Muscle of back (tissue), 13 donors: ENCODE measurements at places on chromosomes 1 and 21.

- DNase-seq = no peak
Observed at GRCh38 chr1:4428711-4429110, 225.7 kb upstream of the AJAP1 start.

DNA sequence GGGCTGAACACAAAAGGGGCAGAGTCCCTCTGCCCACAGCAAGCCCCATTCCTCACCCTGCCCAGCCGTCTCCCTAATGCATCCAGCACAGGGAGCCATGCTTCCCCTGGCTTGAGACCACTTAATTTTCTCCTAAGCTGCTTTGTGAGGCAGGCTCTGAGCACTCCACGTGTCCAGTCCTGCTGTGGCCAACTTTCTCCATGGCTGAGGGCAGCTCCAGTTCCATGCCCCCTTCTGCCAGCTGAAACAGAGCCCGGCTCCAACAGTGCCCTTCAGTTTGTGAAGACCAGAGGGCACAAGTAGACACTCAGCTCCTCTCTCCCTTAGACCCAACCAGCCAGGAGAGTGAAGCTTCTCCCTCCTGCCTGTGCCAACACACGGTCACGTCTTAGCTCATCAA is 33.8 kb downstream of the PLEKHA6 start:
- no peak for DNase-seq

DNA sequence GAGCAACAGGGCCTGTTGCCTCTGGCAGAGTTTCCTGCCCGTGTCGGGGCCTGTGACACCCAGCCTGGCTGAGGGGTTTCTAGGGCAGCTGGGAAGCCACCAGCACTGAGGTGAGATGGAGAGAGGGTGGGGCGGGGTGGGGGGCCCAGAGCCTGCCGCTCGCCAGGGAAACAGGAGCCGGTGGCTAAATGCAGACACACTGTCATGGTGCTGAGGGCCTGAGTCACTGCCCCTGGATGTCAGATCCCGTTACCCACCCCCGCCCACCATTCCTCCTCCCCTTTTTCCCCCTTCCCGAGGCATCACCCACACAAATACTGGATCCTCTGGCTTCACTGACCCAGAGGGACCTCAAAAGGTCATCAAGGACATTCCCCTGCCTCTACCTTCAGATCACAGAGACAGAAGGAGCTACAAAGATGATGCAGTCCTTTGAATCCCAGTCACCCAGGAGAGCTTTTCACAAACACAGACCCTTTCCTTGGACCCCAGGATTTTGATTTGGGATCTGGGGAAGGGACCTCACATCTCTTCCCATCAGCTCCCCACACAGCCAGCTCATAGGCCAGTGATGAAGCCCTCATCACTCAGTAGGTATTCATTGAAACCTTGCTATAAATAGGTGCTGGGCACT is 1.9 kb upstream of the HSPB7 start:
- peak; percentile 49 for DNase-seq

- peak; percentile 17 for DNase-seq
Observed at GRCh38 chr1:22247527-22248245, 104.8 kb upstream of the WNT4 start.

DNA sequence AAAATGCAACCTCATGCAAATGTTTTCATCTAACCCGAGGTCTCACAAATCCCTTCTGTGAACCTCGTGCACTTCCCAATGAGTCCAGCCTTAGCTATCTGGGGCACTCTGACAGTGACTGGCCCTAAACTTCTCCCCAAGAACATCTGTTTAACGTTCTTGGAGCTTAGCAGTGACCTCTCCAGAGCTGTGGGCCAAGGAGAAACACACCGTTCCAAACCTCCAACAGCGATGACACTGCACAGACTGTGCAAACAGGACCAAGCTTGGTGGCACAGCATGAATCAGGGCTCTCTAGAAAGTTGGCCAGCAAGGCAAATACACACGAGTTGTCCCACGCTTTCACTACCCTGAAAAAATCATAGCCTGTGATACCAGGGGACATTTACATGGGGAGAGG is 15.8 kb downstream of the BEND5 start:
- no peak for DNase-seq

GRCh38 chr1:189424746-189425331 is 1052.8 kb downstream of the BRINP3 start:
- no peak for DNase-seq

DNA sequence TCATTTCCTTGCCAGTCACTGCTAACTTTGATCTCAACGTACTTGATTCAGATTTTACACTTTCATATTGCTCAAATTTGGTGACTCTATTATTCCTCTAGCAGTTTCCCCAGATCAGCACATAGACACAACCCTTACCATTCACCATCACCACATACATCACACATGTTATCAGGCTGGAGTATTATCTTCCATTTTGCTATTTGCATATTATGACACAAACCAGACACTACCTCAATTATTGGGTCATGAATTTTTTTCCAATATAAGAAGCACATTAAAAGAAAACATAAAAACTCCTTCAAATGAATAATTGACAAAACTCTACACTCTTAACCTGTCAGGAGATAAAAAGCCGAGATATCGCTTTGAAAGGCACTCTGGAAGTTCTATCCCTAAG is 1166.7 kb upstream of the B3GALT2 start:
- DNase-seq = no peak

DNA sequence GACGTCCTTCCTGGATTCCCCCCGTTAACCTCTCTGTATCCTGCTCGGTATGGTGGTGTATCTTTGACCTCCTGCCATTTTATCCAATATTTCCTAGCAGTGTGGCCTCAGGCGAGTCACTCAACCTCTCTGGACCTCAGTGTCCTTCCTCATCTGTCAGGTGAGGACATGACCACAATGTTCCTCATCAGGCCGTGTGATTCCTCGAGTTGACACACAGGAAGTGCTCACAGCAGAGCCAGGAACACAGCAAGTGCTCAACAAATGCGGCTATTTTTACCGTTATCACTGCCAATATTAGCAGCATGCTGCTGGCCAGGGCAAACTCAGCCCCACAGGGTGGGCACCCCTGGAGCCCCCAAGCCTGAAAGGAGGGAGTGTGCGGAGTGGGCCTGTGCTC is 450.2 kb downstream of the KIF26B start:
- peak; percentile 15 for DNase-seq

- no peak for DNase-seq
Observed at GRCh38 chr1:109131059-109131458, 17.1 kb downstream of the ELAPOR1 start.

- no peak for DNase-seq
Observed at GRCh38 chr21:43867948-43868347, 2.9 kb downstream of the AGPAT3 start.

DNA sequence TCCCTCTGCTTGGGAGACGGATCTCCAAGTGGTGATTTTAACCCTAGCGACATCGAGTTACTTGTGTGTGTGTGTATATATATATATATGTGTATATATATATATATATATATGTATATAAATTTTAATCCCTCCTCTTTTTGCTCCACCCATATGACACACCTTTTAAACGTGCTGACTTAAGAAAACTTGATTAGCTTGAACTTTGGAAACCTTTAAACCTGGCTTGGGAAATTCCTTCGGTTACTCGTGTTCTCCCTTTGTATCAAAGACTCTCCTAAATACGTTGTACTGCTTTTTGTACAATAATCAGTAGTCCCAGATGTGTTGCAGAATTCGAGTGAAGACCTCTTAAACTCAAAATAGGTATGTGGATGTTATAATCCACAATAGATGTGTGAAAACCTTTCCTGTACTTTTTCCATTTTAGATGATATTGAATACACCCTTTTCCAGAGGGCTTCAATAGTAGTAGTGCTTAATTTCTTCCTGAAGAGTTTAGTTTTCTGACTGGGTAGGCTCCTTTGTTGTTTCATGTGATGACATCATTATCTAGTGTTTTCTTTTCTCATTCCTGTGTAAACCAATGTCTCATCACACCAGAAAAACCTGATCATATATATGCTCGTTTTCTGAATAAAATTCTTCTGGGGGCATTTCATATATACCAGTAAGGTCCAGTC is 1.4 kb downstream of the RNF11 start:
- peak; percentile 55 for DNase-seq

- no peak for DNase-seq
Observed at GRCh38 chr1:25003457-25004190, 73.5 kb upstream of the RUNX3 start.

DNA sequence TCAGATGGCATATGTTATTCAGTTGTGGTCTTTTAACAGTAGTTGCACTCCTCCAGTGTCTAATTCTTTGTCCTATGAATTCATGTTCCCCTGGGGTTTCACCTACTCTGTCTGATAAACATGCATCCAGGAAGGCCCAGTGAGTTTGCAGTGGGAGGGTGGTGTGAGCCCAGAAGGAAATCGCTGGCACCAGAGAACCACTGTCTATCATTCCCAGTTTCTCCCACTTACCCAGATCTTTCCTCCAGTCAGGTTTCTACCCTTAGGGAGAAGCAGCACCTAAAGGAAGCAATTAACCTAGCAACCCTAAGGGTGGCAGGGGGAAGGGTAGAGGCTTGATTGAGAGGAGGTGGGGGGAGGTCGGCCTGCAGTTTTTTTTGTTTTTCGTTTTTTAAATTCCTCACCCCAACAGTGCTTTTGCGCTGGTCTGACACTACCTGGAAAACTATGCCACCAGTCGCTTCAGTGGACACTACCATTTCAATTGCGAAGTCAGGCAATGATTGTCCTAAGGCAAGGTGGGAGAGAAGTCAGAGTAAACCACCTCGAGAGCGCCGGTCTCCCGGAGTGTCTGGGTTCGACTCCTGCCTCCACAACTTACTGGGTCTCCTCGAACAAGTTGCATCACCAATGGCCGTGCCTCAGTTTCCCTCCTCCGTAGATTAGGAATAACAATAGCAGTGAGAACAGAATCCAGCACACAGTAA is 766 bp upstream of the SLC44A3 start:
- DNase-seq = no peak

DNA sequence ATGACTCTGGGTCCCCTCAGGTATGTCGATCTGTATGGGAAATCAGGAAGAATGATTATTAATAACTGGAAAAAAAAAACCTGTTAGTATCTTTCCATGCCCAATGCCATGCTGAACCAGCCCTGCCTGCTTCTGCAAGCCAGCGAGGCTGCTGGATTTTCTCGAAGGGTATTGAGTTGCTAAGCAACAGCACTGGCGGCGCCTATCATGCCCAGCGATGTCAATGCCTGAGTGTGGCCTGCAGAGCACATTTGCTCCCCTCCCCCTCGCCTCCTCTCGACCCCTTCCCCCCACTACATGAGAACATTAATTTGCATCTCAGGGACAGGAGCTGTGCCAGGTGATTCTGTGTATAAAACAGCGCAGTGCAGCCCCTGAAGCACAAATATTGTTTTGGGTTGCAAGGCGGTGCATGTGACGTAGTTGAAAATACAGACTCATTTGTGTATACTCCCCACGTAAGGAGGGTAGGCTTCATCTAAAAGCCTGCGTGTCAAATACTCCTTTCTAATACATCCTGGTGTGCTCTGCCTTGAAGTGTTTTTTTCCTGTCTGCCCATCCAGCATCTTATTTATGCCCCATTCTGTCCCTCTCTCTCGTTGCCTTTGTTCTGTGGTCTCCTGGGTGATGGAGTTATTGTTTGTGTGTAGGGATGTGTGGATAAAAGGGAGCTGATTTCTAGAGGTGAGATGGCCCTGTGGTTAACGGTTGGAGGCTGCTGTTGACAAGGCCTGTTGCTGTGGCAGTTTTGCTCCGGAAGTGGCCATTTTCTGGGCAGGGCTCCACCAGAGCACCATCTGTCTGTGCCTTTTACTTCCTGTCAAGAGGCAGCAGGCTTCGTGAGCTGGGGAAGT is 32.7 kb upstream of the ATP5PO start:
- DNase-seq = no peak

GRCh38 chr1:247357052-247357780 is 25.5 kb upstream of the ZNF496 start:
- DNase-seq = peak; percentile 53

GRCh38 chr1:89878256-89878655 is 57.4 kb downstream of the LRRC8D start:
- DNase-seq = no peak

DNA sequence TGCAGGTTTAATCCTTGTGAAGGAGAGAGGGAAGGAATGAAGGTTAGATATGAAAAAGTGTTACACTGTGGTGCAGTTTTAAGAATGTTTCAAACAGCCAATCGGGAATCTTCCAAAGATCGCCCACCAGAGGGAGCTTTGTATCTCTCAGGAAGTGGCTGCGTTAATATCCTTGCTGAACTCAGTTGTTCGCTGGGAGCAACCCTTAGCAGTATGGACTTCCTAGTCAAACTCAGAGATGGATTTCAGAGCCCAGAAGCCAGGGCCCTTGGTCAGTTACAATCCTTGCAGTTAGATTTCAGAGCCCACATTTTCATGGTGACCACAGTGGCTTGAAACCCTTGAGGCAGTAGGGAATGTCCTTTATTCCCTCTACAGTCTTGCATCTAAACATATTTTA is 136.2 kb downstream of the NTNG1 start:
- peak; percentile 40 for DNase-seq

GRCh38 chr1:24341260-24341659 is 22.1 kb downstream of the GRHL3 start:
- DNase-seq = no peak

DNA sequence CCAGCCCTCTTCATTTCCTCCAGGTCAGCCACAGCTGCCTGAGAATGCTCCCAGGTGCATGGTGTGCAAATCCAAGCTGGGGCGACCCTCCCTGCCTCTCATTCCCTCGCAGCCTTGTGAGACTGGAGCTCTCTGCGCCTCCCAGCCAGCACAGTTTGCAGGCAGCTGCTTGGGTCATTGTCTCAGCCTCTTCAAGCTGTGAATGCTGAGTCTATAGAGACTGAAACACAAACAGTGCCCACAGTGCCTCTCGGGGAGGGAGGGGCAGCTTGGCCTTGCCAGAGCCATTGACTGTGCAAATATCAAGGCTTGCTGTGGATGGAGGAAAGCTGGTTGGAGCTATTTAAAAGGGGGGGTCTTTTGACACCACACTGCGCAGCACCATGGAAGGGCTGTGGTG is 10.6 kb downstream of the PLXNA2 start:
- no peak for DNase-seq

GRCh38 chr1:103177108-103177775 is 68.9 kb upstream of the COL11A1 start:
- DNase-seq = no peak

DNA sequence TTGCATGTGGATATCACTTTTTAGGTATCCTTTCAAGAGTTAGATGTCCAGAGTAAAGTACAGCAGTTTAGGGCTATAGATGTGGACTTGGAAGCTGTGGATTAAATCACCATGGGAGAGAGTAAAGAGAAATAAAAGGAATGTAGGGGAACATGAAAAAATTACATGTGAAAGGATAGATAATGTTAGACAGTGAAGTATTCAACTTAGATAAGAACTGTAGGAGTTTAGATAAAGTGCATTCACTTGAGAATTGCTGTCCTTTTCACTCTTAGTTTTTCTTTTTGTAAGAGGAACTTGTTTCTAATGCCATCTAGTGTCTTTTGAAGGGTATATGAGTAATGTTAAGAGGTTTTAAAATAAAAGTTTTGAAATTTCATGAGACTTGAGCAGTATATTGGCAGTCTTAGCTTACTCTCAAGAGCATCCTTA is 40.1 kb downstream of the MAST2 start:
- DNase-seq = no peak

GRCh38 chr1:47189844-47190508 is at the start of gene PDZK1IP1:
Gene PDZK1IP1 (minus strand): TSS chr1:47190036. CDS start chr1:47189932, 104 bp downstream.
- DNase-seq = peak; percentile 43

DNA sequence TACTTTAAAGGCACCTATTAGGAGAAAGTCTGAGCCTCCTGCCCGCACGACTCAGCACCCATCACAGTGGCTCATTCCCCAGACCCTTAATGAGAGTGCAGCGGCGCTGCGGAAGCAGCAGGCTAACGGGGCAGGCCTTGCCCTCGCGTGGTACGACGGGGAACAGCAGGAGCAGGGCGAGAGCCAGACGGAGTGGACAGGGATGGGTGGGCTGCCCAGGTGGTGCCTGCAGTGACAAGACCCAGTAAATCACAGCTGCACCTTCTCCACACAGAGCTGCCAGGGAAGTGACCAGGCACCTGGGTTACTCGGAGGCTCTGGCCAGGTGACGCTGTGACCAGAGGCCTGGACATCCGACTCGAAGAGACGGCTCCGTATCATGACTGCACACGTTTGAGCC is 131.9 kb downstream of the NPHP4 start:
- no peak for DNase-seq
